Muscle of leg (tissue), 16 donors: ENCODE measurements at places on chromosomes 13 and 19. TPM values are rescaled to one million over a fixed set of nuclear protein-coding genes. Genes with fewer than 3 reads are reported as not detected.

Gene MEX3D
- total RNA-seq = 30.1 TPM

DNA sequence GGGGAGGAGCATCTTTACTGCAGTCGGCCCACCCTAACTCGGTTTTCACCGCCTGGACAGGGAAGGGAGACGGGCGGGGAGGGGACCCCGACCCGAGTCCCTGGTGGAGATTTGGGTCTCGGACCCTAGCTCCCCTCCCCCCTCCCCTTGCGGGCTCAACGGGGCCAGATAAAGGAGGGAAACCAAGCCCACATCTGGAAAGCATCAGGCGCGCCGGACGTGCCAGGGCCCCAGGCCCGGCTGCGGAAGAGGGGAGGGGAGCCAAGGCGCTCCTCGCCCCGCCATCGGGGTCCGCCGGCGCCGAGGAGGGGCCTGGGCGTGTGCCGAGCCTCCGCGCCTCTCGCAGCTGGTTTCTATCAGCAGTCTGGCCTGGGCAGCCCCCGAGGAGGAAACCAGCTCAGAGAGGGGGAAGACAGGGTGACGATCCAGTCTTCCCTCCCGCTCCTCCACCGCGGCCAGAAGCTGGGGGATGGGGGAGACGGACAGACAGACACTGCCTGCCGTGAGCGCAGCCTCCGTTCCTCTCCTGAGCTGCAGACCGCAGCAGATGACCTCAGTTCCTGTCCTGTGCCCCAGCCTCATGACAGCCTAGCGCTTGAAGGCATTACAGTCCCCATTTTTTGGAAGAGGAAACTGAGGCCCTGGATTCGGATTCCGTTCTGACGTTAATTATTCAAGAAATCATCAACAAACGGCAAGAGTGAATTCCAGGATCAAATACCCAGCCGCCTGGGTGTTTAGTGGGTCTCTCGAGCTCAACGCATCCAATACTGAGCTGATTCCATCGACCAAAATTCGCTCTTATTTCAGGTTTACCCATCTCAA, 3.6 kb upstream of the GNG8 start:
- peak; percentile 93 for DNase-seq

Gene SLC10A2
- total RNA-seq = not detected

DNA sequence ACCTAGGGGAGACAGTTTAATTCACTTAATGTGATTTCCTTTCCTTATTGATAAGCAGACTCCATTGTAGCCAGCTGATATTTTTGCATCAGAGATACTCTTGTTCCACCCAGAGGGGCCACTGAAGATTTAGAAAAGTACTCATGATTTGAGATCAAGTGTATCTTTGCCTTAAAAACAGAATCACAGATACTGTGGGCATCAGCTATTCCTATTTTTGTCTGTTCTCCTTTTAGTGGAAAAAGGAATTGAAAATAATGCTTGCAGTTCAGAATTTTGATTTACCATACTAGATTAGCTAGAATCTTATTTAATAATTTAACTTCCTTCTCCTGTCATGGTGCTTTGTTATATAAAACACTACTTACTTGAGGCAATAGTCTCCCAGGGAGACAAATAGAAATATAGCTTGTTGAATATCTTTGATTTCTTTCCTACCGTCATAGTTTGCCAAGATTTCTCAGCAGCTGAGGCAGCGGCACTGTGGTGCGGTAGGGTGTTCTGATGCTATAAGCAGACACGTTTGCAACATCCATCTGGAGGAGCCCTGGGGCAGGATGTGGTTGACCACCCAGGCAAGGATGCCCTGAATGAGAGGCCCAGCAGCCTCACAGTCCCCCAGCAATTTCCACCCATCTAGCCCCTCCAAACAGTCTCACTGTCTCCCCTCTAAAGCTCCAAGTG, 47.0 kb upstream of the RAP2A start:
- peak; percentile 48 for DNase-seq

DNA sequence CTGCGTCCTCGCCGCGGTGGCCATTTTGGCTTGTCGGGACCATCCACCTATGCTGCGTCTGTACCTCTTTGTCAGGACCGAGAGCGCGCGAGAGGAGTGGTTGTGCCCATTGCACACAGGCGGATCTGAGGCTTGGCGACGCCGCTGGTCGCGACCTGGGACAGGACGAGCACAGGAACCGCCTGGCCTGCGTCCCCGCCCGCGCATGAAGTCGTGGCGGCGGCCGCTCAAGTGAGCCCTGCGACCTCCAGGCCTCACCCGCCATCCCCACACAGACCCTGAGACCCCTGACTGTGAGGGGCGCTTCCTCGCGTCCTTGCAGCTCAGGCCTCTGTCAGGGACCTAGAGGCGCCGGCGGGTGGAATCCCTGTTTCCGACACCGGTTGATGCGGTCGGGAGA, 16.8 kb downstream of the ZNF586 start:
- no peak for DNase-seq
